ENCODE measurements at places on chromosomes 12 and 14. TPM values are rescaled to one million over a fixed set of nuclear protein-coding genes. Genes with fewer than 3 reads are reported as not detected.

Gene CCDC63
- not detected for total RNA-seq

DNA sequence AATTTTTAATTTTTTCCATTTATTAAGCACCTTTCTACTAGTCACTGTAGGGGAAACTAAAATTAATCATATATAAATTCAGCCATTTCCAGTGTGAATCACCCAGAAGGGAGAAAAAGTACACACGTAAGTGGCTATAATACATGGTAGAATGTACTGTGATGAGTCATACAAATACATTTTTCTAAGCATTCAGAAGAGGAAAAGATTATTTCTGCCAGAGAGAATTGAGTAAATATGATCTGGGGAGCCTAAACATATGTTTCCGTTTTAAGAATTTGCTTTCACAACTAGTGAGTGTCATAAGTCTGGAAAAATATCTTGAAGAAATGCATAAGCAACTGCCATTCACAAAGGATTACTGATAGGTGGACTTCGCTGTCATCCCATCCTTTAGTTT lies 102.8 kb downstream of the TGFB3 start:
- DNase-seq = no peak

GRCh38 chr12:70557583-70558191 lies 79.5 kb downstream of the PTPRB start:
- no peak for DNase-seq

GRCh38 chr14:75568791-75569190 lies 9.6 kb upstream of the FLVCR2 start:
- no peak for DNase-seq

DNA sequence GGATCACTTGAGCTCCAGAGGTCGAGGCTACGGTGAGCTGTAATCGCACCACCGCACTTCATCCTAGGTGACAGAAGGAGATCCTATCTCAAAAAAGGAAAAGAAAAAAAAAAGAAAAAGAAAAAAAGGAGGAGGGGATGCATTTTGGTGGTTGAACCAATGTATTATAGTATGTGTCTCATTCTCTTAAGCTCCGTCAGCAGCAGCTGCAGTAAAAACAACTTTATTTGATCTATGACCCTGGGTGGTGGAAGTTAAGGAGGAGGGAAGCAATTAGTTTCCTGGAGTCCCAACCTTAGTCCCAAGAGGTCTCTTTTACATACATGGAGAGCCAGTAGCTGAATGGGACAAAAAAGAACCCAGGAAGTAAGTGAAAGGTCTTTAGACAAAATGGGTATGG lies 26.8 kb upstream of the APOF start:
- DNase-seq = no peak

Gene SPX
- total RNA-seq = not detected

DNA sequence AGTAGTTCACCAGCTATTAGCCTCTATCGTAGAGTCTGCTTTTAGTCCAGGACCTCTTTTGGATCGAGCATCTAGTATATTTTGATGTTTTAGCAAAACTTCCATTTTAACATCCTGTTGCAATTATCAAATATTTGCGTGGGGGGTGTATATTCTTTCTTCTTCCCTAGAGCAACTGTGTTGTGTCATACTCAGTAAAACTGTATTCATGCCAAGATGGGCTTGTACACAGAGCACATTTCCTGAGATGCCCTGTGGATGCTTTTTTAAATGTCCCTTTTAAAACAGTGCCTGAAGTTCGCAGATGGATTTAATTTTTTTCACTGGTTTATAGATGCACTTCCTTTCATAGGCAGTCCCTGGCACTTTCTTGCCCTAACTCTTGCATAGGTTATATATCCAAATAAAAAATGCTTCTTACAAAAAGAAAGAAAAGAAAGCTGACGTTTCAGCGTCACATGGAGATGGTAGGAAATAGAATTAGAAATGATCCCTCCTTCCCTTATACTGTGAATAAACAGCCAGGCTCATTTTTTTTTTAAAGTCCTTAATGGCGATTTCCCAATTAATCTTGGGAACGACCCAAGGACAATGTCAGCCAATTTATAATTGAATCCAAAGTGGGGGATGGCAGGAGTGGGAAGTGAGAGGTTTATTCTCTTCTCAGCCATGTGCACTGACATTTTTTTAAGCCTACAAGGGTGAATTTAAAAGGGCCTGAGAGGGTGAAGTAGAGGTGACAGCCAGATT lies 247.0 kb downstream of the SLC41A2 start:
- DNase-seq = no peak

GRCh38 chr12:50572287-50572686 lies 67.5 kb downstream of the DIP2B start:
- no peak for DNase-seq

DNA sequence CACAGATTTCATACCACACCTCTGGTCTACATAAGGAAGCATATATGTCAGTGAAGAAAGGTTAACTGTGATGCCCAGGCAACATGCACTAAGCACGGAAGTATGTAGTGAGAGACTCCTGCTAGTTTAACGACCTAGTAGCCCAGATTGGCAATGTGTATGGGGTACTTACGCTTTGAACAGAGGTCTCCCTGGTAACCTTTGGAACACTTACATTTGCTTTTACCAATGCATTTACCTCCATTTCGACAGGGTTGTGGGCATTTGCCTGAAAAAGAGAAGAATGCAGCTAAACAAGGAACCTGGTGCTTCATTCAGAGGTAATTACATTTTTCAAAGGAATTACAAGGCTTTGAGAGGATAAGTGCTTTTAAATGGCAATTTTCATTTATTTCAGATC lies 65.2 kb downstream of the WIF1 start:
- no peak for DNase-seq

DNA sequence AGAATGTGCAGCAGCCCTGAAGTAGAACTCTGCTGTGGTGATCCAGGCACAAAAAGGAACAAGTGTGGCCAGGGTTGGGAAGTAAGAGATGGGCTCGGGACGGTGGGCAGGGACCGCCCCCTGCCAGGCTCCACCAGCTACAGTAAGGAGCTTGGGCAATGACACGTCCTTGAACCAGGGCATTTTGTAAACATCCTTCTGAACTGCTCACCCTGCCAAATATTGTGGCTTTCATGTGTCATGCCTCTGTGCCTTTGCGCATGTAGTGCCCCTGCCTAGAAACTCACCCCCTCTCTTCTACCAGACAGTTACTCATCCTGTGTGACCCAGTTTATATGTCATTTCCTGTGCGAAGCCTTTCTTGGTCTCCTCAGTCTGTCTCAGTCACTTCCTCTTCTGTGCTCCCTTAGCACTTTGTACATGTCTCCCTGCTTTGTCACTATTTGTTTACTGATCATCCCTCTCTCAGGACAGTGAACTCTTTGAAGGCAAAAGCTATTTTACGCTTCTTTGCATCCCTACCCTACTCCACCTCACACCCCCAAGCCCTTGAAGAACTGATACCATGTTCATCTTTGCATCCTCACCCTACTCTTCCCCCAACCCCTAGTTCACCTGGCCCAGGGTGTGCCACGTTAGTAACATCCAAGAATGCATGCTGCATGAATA lies 108.9 kb upstream of the PLEKHG7 start:
- DNase-seq = peak; percentile 29

GRCh38 chr12:105738051-105738450 lies 400.7 kb downstream of the NUAK1 start:
- DNase-seq = no peak

GRCh38 chr12:58309806-58310205 lies 368.4 kb downstream of the ATP23 start:
- DNase-seq = no peak

DNA sequence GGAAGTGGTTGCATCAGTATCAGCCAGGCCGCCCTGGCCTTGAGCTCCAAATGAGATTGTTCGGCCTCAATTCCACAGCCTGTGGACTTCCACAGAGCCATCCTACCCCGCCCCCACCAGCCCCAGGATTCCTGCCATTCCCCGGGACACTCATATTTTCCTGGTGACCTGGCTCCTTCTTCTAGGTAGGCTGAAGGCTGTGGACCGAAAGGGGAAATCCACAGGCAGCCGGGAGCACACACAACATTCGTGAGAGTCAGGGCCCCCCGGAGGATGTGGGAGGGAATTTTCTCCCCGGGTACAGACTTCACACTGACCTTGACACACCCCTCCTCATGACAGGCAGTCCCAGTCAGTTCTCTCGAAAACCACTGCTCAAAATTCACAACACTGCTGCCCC lies 39.9 kb downstream of the RIN3 start:
- no peak for DNase-seq

- DNase-seq = no peak
These were observed 93.7 kb downstream of the RIN3 start for GRCh38 chr14:92607251-92607650.

- peak; percentile 62 for DNase-seq
These were observed 41.9 kb downstream of the PTGER2 start for GRCh38 chr14:52356025-52356424.

DNA sequence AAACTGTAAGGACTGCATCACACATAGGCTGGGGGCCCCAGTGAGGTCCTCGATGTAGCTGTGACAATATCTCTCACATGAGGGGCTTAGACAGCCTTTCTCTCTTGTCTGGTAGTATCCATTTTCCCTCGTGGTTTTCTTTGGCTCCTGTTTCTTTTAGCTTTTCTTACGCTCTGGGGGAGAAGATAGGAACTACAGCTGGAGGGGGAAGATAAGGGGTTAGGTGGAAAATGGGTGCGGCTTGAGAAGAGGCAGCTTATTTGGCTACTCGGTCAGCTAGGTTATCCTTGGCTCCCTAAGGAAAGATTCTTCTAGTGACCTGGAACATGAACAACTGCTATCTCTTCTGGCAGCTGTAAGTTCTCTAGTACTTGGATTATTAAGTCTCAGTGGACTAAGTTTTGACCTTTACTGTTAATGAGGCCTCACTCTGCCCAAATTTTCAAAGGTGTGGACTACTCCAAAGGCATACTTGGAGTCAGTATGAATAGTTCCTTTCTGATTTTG lies 28.7 kb upstream of the CPNE8 start:
- no peak for DNase-seq

Gene KRT81
- not detected for total RNA-seq

Gene SERPINA10
- total RNA-seq = 0.31 TPM
